ENCODE measurements at places on chromosomes 5 and 9. TPM values are rescaled to one million over a fixed set of nuclear protein-coding genes. Genes with fewer than 3 reads are reported as not detected.

AGXT2 gene
- polyA plus RNA-seq, result not detected

TESK1 gene
- polyA plus RNA-seq, result 21.0 TPM

SOX30 gene
- not detected for polyA plus RNA-seq

PDE6A gene
- not detected for polyA plus RNA-seq

PHPT1 gene
- polyA plus RNA-seq, result 214 TPM

C9 gene
- not detected for polyA plus RNA-seq

PCDHB13 gene
- polyA plus RNA-seq, result 0.26 TPM

LHFPL2 gene
- 5.0 TPM for polyA plus RNA-seq

ASS1 gene
- polyA plus RNA-seq, result 39.7 TPM

CBY3 gene
- not detected for polyA plus RNA-seq

NUP214 gene
- polyA plus RNA-seq, result 13.4 TPM

GRM6 gene
- polyA plus RNA-seq, result not detected

KLF9 gene
- 4.1 TPM for polyA plus RNA-seq

LCN12 gene
- polyA plus RNA-seq, result 0.12 TPM

TMEM245 gene
- polyA plus RNA-seq, result 21.0 TPM

WNK2 gene
- polyA plus RNA-seq, result not detected

STKLD1 gene
- polyA plus RNA-seq, result 0.65 TPM

PCDHB15 gene
- 0.17 TPM for polyA plus RNA-seq

ITGA1 gene
- polyA plus RNA-seq, result 22.3 TPM

ARL14EPL gene
- polyA plus RNA-seq, result not detected

- no peak for DNase-seq
Measured at GRCh38 chr9:71764891-71765290, 3.4 kb downstream of the CEMIP2 start.

- DNase-seq, result no peak
Measured at GRCh38 chr5:3417376-3417943, 178.2 kb upstream of the IRX1 start.

DNA sequence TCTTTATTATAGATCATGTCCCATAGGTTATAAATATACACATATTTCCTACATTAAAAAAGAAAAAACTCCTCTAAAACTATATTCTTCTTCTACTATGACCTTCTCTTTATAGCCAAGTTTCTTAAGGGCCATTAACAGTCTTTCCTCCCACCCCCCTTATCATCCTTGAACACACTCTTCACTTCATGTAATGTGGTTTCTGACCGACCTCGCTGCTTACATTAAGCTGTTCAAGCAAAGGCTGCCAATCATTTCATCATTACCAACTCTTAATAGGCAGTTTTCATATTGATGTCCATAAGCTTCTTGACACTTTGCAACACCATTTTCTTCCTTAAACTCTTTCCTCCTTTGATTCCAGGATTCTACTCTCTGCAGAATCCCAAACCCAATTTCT, 283.0 kb upstream of the PCSK5 start:
- DNase-seq, result no peak

GRCh38 chr5:91770400-91770799, 387.3 kb upstream of the ARRDC3 start:
- no peak for DNase-seq

GRCh38 chr9:108024604-108025003, 535.0 kb upstream of the KLF4 start:
- DNase-seq, result no peak

DNA sequence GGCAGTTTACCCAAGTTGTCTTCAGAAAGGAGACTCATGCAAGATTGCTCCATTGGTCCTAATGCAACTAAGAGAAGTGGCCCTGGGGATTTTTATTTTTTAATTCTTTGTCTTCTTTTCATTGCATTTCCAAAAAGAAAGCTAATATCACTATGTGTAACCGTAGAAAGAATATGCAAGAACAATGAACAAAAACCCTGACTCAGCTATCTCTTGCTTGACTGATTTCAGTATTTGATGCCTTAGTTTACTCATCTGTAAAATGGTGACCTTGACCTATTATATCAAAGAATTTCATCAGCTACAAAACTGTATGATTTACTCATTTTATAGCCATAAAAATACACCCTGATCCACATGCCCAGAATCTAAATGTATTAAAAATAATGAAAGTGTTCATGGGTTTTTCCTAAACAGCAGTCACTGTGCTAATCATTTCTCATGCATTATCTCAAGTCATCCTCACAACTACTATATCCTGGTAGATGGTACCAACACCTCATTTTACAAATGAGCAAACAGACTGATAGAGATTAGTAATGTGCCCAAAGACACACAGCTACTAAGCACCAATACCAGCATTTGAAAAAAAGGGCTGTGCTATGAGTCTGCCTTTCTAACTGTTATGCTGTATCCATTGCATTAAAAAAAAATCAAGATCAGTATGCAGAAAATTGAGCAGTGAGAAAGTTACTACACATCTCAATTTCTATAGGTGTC, 185.7 kb downstream of the MLLT3 start:
- no peak for DNase-seq

- DNase-seq, result peak; percentile 35
Measured at GRCh38 chr9:69532396-69532795, 139.8 kb downstream of the APBA1 start.

DNA sequence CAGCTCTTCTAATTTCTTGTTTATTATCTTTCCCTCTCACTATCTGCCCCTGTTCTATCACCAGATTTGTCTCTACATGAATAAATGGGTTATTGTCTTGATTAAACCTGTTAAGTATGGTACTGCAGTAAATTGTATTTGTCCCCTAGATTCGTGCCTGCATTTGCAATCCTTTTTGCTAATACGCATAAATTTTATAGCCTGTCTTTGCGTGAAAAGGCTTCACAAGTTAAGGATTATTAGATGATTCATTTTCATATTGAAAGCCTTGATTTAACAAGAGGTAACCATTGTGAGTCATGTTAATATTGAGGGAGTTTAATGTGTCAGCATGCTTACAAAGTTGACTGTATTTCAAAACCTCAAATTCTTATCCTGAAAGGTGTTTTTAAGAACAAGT, 204.6 kb downstream of the PCSK1 start:
- peak; percentile 49 for DNase-seq

DNA sequence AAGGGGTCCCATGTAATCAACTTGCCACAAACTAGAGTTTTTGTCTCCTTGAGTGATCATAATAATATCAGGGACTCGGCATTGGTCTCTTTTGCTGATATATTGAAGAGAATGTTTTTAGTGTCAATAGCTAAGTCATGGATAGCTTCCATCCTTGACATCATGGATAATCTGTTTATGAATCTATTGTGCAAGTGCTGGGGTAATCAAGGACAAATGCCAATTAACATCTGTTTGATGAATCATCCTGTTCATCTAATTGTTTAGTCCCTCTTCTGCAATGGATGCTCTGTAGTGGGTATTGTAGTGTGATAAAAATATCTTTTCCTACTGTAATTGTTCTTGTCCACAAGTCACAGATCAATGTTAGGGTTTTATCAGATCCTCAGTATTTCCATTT, 607.5 kb upstream of the SEMA6A start:
- no peak for DNase-seq

GRCh38 chr5:154465169-154465568, 12.9 kb downstream of the HAND1 start:
- peak; percentile 74 for DNase-seq

DNA sequence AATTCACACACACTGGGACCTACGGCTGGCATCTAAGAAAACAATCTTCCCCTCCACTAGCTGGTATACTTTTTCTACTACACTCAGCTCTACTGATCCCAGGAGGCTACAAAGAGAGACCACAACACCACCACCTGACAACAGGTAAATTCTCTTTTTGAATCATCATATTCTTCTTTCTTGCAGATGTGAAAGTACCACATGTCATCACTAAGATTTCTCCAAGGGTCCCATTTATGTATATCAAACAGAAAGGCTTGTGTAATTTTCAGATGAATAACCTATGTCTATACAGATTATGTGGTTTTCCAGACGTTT, 25.1 kb downstream of the PUM3 start:
- DNase-seq, result no peak

- peak; percentile 40 for DNase-seq
Measured at GRCh38 chr9:133821601-133822429, 83.7 kb upstream of the SARDH start.

GRCh38 chr9:121954477-121955140, 138.5 kb downstream of the TTLL11 start:
- peak; percentile 78 for DNase-seq

DNA sequence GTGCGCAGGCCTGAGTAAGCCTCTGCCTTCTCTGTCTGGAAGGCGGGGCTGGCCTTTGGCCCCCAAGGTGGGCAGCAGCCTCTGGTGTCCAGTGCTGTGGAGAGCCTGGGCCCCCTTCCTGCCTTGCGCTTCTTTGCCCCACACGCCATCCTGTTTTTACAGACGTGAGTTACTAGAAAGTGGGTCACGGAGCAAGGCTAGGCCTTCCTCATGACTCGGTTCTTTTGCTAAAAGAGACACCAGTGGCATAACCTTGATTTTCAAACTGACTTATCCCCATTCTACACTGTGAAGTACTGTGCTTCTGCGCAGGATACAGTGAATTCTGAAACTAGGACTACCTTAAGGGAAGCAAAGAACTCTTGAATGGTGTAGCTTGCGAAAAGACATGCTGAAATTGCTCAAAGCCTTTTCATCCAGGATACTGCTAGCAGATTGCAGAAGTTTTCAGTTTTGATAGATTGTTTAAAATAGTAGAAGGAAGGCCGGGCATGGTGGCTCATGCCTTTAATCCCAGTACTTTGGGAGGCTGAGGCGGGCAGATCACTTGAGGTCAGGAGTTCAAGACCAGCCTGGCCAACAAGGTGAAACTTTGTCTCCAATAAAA, 7.2 kb downstream of the ROPN1L start:
- no peak for DNase-seq

DNA sequence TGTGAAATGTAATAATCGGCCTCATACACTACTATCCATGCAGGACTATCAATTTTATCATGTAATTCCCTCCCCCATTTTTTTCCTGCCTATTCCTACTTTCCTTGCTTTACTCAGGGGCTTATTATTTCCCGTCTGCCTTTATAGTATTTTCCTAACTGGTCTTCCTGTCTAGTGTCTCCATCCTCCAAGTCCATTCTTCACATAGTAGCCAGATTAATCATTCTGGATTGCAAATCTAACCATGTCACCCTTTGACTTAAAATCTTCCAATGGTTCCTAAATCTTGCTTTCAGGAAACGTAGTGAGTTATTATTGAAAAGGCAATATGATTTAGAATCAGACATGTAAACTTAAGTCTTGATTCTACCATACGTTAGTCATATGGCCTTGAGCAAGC, 307.4 kb upstream of the HAPLN1 start:
- peak; percentile 53 for DNase-seq

DNA sequence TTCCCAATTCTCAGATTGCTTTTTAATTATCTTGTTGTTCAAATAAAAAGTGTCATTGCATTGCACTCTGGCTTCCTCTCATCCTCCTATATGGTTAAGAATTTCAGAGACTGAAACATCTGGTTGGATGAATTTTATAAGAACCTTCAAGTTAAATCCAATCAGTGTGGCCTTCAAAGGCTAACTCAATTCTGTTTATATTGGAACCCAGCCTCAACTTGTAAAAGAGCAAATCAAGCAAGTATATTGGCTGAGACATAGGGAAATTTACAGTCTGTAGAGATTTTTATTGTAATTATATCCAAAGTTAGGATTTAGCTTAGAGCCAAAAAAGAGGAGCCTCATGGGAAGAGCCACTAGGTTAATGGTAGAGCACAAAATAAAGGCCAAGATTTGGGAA, 159.9 kb upstream of the FER start:
- DNase-seq, result no peak

GRCh38 chr9:804026-804425, 37.5 kb upstream of the DMRT1 start:
- DNase-seq, result no peak

DNA sequence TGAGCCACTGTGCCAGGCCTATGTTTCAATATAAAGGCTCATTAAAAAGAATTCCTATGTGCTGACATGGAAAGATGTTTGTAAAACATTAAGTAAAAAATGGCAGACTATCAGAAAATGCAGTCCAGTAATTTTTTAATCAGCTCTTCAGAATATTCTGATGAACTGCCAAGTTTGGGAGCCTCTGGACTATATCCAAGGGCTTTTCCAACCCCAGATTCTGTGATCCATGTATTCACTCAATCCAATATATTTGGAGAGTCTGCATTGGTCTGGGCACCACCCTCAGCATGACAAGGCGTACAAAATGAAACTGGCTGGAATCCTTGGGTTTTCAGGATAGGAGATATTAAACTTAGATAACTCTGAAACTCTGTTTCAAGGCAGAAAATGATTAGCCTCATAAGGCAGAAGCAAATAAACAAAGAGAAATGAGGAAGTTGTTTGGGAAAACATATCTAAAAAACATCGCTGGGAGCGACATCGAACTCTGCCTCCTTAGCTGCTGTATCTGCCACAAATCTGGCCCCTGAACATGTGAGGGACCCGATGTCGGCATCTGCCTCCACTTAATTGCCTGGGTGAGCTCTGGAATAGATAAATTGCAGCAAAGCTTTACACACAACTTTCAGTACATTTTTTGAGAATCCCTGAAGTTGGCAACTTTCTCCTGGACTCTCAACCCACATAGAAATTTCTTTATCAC, 14.4 kb downstream of the PDE6A start:
- no peak for DNase-seq

GRCh38 chr9:18756712-18757125, 276.3 kb downstream of the SAXO1 start:
- no peak for DNase-seq

- DNase-seq, result no peak
Measured at GRCh38 chr5:83197326-83197967, 120.1 kb downstream of the XRCC4 start.

- no peak for DNase-seq
Measured at GRCh38 chr9:70830618-70831017, 290.8 kb downstream of the TRPM3 start.

GRCh38 chr9:125757834-125758233, 10.7 kb downstream of the PBX3 start:
- no peak for DNase-seq

All from IMR-90 (cell line).